Stimulated activated memory B cell treated with anti-CD40 and anti-IgM and Interleukin-4, amounts not matched to agents 10 μg/mL and 1 μg/mL and 100 μg/mL, for 72 hours (primary cell): ENCODE measurements at places on chromosomes 3 and 15.

DNA sequence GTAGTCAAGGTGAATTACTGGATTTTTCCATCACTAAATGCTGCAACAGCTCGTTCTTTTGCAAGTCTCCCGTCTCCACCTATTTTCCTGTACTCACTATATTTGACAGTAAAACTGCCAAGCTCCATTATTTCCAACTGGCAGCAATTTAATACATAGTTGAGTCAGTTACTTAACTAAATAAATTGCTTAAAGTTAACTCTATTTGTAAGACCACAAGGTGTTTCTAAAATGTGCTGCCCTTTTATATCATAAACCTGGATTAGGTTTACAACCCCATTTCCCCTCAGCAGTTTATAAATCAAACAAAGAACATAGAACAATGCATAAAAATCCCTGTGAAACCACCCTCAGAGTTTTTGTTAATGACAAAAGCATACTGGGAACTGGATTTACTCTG lies 211.4 kb upstream of the DPH6 start:
- no peak overlapping the region for H3K27ac ChIP-seq
- no peak for ATAC-seq
- H3K4me1 ChIP-seq: no peaks in the 10 kb centered on the region
- no peaks in the 10 kb centered on the region for H3K36me3 ChIP-seq
- no peak overlapping the region for H3K4me3 ChIP-seq
- H3K27me3 ChIP-seq: peaks cover 14% of the 10 kb centered on the region

DNA sequence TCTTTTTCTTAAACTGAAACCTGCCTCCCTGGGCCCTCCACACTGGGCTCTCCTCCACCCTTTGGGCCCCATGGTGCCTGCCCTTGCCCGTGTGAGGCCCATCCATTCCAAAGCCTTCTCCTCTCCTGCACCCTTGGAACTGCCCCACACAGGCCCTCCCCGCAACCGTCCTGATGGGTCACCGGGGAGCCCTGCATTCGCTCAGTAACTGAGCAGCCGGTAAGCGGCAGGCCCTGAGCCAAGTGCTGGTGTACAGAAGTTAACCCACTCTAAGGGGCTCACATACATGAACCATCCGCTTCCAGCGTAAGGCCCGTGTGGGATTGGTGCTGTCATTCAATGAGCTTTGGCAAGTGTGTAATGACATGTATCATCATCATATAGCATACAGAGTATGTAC lies 5.4 kb upstream of the LRRC15 start:
- no peak overlapping the region for H3K4me3 ChIP-seq
- no peak overlapping the region for H3K27ac ChIP-seq
- H3K27me3 ChIP-seq: peaks cover 89% of the 10 kb centered on the region
- H3K4me1 ChIP-seq: no peaks in the 10 kb centered on the region
- no peaks in the 10 kb centered on the region for H3K36me3 ChIP-seq

DNA sequence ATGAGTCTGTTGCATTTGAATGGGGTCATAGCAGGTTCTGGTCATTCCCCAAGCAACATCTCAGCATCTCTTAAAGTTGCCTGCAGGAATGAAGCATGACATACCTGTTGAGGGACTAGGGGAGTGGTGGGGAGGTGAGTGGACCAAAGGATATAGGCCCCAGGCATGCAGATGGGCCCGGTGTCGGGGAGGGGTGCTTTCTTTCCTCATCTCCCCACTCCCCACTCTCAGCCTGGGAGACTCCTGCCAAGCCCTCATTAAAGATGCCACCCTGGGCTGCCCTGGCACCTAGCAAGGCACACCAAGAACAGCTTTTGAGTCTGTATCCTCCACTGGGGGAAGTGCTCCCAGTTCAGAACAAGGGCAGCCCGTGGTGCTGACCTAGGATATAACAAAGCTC lies 54.2 kb downstream of the GRIP2 start:
- no peak overlapping the region for H3K4me3 ChIP-seq
- no peak overlapping the region for H3K27ac ChIP-seq
- H3K4me1 ChIP-seq: no peaks in the 10 kb centered on the region
- H3K27me3 ChIP-seq: no peaks in the 10 kb centered on the region

GRCh38 chr3:51999846-52000245 lies 4.2 kb upstream of the RPL29 start:
- H3K36me3 ChIP-seq: peaks cover 11% of the 10 kb centered on the region
- H3K4me1 ChIP-seq: peaks cover 16% of the 10 kb centered on the region
- ATAC-seq: no peak
- no peak overlapping the region for H3K27ac ChIP-seq

GRCh38 chr3:64267721-64268604 lies 42.7 kb upstream of the PRICKLE2 start:
- H3K4me3 ChIP-seq: no peak overlapping the region
- ATAC-seq: no peak
- no peak overlapping the region for H3K27ac ChIP-seq
- H3K4me1 ChIP-seq: no peaks in the 10 kb centered on the region
- H3K36me3 ChIP-seq: peaks cover 5% of the 10 kb centered on the region

GRCh38 chr3:127542441-127542952 lies 48.0 kb downstream of the TPRA1 start:
- peaks cover 18% of the 10 kb centered on the region for H3K27me3 ChIP-seq
- peaks cover 10% of the 10 kb centered on the region for H3K4me1 ChIP-seq
- ATAC-seq: no peak
- no peak overlapping the region for H3K27ac ChIP-seq
- no peaks in the 10 kb centered on the region for H3K36me3 ChIP-seq
